ENCODE measurements at places on chromosomes 16 and 17.

- peak; percentile 39 for DNase-seq
These were observed 448.1 kb upstream of the DYNLRB2 start for GRCh38 chr16:80092681-80093080.

- peak; percentile 58 for DNase-seq
These were observed 2.6 kb downstream of the ABR start for GRCh38 chr17:1177016-1177700.

GRCh38 chr16:87351320-87351698 lies 32.3 kb downstream of the FBXO31 start:
- DNase-seq, result peak; percentile 20

DNA sequence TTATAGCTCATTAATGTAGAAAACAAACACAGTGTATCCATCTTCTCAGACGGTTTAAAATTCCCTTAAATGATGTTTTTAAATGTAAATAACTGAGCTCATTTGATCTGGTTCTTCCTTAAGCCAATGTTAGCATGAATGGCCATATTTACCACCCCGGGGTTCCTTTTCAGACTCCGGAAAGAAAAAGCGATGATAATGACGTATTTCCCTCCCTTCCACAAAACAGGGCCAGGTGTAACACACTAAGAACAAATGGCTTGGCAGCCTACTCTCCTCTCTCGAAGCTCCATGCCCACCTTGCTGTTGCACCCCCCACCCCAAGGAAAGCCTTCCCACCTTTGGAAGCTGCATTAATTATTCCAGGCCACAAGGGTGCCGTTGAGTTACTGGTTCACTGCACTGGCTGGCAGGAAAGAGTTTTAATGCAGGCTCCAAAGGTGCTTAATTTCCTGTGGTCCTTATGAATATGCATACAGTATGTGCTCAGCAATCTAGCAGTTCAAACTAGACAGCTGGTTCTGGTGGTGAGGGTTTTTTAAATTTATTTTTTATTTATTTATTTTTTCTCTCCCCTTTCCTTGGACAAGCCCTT lies 378.9 kb downstream of the WWOX start:
- DNase-seq, result no peak

- DNase-seq, result peak; percentile 54
These were observed 46.8 kb downstream of the CYB561 start for GRCh38 chr17:63399316-63399715.

DNA sequence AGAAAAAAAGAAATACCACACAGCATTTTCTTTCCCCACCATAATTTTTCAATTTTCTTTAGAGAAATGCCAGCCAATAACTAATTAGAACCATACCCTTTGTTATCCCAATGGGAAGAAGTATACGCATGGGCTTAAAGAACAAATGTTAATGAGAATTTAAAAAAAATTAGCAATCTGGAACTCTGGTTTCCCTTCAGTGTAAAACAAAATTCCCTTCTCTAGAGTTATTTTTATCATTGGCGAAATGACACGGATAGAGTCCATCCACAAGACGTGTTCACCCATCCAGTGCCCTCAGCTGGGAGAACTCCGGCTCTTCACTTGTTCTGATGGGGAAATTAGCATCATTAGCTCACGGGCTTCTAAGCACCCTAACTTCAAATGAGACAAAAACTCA lies 3.3 kb downstream of the NXN start:
- no peak for DNase-seq

GRCh38 chr16:66950437-66950836 lies 10.6 kb upstream of the CES3 start:
- DNase-seq, result no peak

- no peak for DNase-seq
These were observed 1.2 kb downstream of the ARHGAP17 start for GRCh38 chr16:25013751-25014499.

GRCh38 chr16:85239239-85239638 lies 127.0 kb upstream of the CIBAR2 start:
- no peak for DNase-seq

GRCh38 chr16:56848029-56848936 lies 16.7 kb upstream of the SLC12A3 start:
- DNase-seq, result peak; percentile 60

DNA sequence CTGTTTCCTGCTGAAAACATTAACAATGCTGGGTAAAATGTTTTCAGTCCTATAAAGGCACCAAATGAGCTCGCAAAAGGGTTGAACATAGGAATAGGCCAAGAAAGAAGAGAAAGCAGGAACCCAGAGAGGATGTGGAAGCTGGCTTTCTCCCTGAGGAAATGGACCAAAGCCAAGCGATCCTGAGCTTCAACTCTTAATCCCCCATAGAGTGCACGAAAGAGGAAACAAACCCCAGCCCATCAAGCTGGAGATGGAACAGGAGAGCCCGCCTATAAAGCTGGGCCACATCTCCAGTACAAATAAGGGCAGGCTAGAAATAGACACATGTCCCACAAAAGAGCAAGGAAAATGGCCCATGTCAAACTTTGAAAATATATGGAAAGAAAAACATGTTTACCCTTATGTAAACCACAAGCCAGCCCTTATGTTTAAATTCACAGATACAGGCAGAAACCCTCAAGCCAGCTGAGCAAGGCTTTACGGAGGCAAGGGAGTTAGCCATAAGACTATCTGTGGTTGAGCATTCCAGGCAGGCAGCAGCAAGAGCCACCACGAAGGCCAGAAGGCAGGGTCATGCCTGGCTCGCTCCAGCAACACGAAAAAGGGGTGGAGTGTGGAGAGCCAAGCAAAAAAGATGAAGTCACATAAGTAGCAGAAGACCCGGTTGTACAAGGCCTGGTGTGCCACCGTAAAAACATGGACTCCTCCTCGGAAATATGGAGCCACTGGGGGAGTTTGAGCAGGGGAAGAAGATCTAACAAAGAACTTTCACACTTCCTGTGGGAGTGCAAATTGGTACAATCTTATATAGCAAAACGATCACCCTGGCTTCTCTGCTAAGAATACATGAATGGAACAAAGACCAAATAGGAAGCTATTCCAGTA lies 27.8 kb downstream of the COPRS start:
- no peak for DNase-seq

GRCh38 chr17:48791128-48792032 lies 25.6 kb downstream of the TTLL6 start:
- DNase-seq, result peak; percentile 90

GRCh38 chr17:65926599-65926998 lies 265.3 kb downstream of the CEP112 start:
- DNase-seq, result no peak

- no peak for DNase-seq
These were observed 4.4 kb upstream of the FOXJ1 start for GRCh38 chr17:76145231-76146052.

GRCh38 chr16:68332411-68333121 lies 21.7 kb downstream of the PRMT7 start:
- DNase-seq, result no peak

GRCh38 chr16:3948378-3948995 lies 68.0 kb upstream of the CREBBP start:
- DNase-seq, result no peak

DNA sequence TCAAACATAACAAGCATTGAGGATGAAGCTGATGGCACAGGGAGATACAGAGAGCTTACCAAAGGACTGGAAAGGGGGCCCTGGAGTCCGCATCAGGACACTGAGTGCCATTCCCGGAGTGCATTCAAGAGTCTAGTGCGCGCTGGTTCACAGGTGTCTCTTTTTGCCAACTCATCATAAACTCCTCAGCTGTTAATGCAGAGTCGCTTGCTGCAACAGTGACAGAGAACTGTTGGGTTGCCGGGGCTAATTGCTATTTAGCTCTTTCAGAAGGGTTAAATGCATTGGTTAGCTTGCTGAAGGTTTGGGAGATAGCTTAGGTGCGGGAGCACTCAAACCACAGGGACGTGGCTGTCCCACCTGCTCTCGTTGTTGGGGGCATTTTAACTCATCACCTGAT lies 1091.6 kb upstream of the EEF2KMT start:
- no peak for DNase-seq

- DNase-seq, result no peak
These were observed 1.4 kb downstream of the RANBP10 start for GRCh38 chr16:67804853-67805542.

GRCh38 chr16:54015147-54015546 lies 271.4 kb downstream of the IRX3 start:
- no peak for DNase-seq

- no peak for DNase-seq
These were observed 73.4 kb upstream of the GNG13 start for GRCh38 chr16:873889-874288.

- DNase-seq, result no peak
These were observed 21.4 kb downstream of the GTF3C1 start for GRCh38 chr16:27528294-27528693.

GRCh38 chr17:7190276-7190917 lies 11.2 kb upstream of the ASGR1 start:
- no peak for DNase-seq

- no peak for DNase-seq
These were observed 31.9 kb upstream of the HOXB13 start for GRCh38 chr17:48760411-48760810.

Data from GM03348 (cell line).